NCI-H1105 (cell line): ENCODE measurements at places on chromosomes 12 and 14.
A peak's percentile ranks its signal among the peaks of the same experiment; 100 is the strongest.

- no peak for DNase-seq
Observed at GRCh38 chr12:91778091-91778832, 367.4 kb downstream of the BTG1 start.

- DNase-seq, result no peak
Observed at GRCh38 chr14:23071244-23071920, 14.1 kb upstream of the CDH24 start.

GRCh38 chr14:82872494-82872893 is 1338.8 kb upstream of the SEL1L start:
- DNase-seq, result no peak

- no peak for DNase-seq
Observed at GRCh38 chr12:24921251-24922038, 27.5 kb downstream of the BCAT1 start.

GRCh38 chr14:63269561-63270225 is 49.0 kb downstream of the GPHB5 start:
- no peak for DNase-seq

DNA sequence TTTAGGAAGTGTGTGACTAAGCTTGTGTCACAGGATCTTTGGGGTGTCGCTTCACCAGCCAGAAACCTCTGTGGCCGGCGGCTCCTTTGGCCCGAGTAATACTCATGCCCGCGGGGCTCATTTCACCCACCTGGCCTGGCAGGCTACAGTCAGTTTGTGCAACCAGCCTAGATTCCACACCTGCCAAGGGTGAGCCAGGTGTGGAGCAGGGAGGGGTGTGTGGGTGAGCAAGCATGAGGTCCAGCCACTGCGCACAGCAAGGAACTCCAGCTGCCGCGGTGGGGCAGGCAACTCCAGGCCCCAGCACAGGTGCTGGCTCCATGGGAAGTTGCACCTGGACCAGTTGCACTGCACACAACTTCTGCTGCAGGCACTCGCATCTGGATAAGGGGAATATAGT is 462.3 kb upstream of the LRFN5 start:
- DNase-seq, result no peak

DNA sequence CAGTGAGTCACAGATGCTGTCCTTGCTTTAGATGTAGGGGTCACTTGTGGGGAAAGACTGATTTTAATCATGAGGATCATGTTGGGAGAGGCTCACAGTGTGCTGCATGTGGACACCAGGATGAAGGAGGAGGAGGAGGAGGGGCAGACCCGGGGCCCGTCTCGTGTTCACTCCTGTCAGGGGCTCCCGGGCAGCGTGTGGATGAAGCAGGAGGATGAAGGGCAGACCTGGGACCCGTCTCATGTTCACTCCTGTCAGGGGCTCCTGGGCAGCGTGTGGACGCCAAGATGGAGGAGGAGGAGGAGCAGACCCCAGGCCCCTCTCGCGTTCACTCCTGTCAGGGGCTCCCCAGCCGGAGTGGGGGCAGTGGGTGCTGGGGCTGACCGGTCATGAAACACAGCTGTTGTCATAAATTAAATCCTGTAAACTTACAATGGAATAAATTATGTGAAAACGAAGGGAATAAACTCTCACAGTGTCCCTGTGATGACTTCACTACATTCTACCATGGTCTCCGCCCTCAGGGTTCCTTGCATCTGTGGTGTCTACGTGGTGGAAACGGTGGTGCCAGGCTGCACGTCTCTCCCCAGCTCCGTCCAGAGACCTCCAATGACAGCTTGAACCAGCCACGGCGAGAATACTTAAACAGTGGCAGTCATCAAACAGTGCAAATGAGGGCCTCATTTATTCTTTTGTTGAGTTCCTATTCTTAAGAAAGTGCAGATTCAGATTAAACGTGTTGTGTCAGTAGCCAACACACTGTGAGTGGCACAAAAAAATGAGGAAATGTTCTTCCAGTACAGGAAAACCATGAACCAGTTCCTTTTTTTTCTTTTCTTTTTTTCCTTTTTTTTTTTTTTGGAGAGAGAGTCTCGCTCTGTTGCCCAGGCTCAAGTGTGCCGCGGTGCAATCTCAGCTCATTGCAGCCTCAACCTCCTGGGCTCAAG is 37.7 kb upstream of the SFSWAP start:
- DNase-seq, result no peak

GRCh38 chr14:82779301-82779700 is 1245.6 kb upstream of the SEL1L start:
- no peak for DNase-seq

- DNase-seq, result no peak
Observed at GRCh38 chr14:92922155-92922735, 705 bp upstream of the CHGA start.

GRCh38 chr12:3947781-3948180 is 74.6 kb upstream of the PARP11 start:
- DNase-seq, result no peak

DNA sequence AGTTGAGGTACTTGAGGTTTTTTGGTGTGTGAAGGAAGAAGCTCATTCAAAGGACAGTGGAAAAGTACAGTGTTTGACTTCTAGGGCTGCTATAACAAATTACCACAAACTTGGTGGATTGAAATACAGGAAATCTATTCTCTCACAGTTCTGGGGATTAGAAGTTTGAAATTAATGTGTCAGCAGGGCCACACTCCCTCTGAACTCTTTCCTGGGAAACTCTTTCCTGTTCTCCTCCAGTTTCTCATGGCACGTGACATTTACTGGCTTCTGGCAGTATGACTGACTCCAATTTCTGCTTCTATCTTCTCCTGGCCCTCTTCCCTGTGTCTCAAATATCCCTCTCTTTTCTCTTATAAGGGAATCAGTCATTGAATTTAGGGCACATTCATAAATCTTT is 160.2 kb downstream of the CCDC91 start:
- no peak for DNase-seq

GRCh38 chr14:65320661-65321308 is 91.7 kb upstream of the FUT8 start:
- DNase-seq, result no peak

- peak; percentile 34 for DNase-seq
Observed at GRCh38 chr12:9925705-9926393, 6.3 kb downstream of the CLEC2A start.

GRCh38 chr12:105992849-105993740 is 145.7 kb downstream of the NUAK1 start:
- no peak for DNase-seq

GRCh38 chr12:46489951-46490388 is 117.4 kb upstream of the SLC38A2 start:
- no peak for DNase-seq

GRCh38 chr12:90791445-90791844 is 163.5 kb downstream of the CCER1 start:
- DNase-seq, result no peak

DNA sequence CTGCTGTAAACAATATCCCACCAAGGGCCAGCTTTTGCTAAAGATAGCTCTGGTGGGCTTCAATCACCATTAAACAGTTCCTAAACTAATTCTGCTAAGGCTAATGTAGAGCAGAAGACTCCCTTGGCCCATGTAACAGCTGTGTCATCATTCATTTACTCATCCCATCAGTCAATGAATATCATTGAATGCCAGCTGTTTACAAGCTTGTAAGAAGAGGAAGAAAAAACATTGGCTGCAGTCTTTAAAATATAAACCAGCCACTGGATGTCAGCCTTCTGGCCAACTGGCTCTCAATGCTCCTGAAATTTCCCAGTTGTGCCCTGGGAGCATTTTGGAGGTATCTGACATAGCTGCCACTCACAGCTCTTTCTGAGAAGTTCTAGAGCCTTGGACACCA is 18.0 kb upstream of the MAP3K9 start:
- DNase-seq, result no peak

GRCh38 chr12:108962256-108962655 is 58.6 kb downstream of the SVOP start:
- DNase-seq, result no peak

- DNase-seq, result no peak
Observed at GRCh38 chr12:116924558-116925453, 14.1 kb downstream of the FBXW8 start.

- DNase-seq, result no peak
Observed at GRCh38 chr14:102777711-102778337, 575 bp downstream of the TRAF3 start.

DNA sequence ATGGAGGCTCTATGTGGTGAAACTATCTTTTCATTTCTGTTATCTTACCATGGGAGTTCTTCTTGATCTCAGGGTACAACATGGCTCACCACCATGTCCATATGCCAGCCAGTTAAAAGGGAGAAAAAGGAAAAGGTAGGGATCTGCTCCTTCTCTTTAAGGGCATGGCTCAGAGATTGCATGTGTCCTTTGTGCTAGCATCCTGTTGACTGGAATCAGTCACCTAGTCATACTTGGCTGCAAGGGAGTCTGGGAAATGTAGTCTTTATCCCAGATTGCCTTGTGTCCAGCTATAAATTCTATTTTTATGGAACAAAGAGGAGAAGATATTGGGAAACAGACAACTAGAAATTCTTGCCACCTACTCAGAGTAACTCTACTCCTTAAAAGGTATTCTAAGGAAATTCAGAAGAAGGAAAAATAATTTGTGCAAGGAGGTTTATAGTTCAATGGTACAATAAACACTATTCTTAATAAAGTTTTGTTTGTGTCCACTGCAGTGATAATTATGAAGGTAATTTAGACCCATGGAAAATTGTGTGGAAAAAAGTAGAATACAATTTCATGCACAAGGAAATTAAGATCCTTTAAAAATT is 86.4 kb upstream of the RPH3A start:
- no peak for DNase-seq

- DNase-seq, result no peak
Observed at GRCh38 chr12:33322519-33322918, 117.1 kb downstream of the SYT10 start.

GRCh38 chr12:6182279-6182898 is 17.8 kb upstream of the CD9 start:
- peak; percentile 67 for DNase-seq

DNA sequence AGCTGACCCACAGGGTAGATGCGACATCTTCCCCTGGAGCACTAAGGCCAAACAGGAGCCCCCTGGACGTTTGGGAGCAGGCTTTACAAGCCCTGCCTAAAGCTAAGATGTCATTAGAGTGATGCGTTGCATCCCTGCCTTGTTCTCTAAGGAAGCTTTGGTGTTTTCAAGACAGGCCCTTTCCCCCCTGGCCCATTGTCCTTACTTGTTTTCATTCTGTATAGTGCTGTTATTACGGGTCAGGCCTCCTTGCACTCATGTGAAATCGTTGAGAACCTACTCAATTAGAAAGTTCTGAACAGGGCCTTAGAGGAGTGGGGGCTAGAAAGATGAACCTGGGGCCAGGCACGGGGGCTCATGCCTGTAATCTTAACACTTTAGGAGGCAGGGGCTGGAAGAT is 1.7 kb upstream of the PRKCH start:
- DNase-seq, result no peak
